Stimulated activated CD8-positive, alpha-beta memory T cell treated with anti-CD3 and anti-CD28 coated beads, Interleukin-15, amount 100 ng/mL, for 24 hours (primary cell): ENCODE measurements at places on chromosomes 2 and 18.

- no peak for DNase-seq
Observed at GRCh38 chr2:136115183-136115761, 2.7 kb downstream of the CXCR4 start.

DNA sequence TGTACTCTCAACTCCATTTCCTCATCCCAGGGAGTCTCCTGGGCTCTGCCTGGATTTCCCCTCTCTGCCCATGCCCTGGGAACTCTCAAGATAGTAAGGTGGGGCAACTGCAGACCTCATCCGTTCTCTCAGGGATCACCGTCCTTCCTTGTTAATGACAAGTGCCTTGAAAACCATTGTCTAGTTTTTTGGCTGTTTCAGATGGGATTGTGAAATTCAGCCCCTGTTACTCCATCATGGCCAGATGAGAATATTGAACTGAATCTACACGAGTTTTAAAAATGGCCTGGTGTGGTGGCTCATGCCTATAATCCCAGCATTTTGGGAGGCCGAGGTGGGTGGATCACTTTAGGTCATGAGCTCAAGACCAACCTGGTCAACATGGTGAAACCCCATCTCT lies 665 bp upstream of the HRH4 start:
- no peak for DNase-seq

DNA sequence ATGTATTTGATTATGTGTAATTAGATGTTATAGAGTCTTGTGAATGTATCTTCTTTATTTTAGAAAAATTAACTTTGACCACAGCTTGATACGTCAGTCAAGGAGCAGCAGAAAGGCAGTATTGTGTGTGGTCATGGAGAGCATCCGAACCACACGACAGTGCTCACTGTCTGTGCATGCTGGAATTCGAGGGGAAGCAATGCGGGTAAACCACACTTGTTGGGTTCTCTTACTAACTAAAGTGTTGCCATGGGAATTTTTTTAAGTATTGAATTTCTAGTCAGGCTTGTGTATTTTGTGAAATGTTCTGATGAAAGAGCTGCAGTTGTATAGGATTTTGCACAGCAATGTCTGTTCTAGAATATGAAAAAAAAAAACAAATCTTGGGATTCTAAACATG lies 4.8 kb downstream of the PJVK start:
- DNase-seq, result no peak

DNA sequence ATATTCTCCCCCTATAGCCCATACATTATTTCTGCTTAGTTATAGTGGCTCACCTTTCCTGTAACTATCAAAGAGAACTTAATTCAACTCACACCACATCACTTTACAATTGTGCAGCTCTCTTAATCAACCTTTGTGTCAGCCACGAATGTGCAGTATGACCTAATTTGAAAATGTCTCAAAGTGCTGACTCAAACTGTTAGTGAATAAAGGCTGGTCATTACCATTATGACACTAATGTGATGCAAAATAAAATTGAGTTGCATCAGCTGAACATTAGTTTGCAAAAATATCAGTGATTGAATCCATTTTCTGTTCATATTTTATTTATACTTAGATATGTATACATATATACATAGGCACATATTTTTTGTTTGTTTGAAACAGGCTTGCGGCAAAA lies 251.8 kb downstream of the MEIS1 start:
- DNase-seq, result no peak

- DNase-seq, result no peak
Observed at GRCh38 chr2:36740061-36740460, 43.6 kb downstream of the VIT start.

GRCh38 chr2:231037731-231038482 lies 584 bp downstream of the C2orf72 start:
- DNase-seq, result no peak

DNA sequence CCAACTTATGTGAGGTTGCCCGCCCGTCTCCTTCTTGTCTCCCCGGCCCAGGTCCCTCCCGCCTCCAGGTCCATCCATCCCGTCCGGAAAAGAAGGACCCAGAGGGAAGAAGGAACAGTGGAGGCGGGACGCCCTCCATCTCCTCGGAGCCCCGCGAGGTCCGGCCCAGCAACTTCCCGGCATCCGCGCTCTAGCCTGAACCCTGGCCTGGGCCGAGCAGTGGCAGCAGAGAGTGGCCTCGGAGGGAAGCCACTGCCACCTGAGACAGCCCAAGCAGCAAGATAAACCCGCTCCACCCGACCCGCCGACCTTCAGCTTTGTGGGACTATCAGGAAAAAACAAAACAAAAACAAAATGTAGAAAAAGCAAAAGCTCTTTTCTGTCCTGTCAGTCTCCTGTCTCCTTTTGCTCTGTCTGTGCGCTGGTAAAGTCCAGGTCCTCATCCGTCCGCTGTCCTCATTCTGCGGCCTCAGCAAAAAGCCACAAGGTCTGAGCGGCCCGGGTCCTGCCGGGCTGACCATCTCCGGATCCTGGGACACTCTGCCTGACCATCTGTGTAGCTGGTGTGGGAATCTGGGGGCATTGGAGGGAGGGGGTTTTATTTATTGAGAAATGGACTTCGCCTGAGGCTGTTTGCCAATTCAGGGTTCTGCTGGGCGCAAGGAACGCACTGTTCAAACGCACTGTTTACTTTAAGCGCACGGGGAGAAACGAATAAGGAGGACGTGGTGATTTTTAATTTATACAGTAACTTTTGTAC lies 3.1 kb downstream of the DLX1 start:
- no peak for DNase-seq

DNA sequence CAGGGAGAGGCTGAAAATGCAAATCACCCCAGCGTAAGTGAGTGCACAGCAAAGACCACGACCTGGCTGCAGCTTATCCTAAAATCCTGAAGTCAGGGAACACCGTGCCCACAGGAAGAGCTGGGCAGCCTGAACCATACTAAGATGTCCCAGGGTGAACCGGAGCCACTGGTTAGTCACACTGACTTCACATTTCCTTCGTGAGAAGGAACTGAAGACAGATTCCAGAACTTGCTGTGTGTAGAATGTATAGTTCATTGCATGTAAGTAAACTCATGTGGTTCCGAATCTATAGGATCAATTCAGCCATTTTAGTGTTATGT lies 84.6 kb upstream of the NDUFV2 start:
- DNase-seq, result no peak

DNA sequence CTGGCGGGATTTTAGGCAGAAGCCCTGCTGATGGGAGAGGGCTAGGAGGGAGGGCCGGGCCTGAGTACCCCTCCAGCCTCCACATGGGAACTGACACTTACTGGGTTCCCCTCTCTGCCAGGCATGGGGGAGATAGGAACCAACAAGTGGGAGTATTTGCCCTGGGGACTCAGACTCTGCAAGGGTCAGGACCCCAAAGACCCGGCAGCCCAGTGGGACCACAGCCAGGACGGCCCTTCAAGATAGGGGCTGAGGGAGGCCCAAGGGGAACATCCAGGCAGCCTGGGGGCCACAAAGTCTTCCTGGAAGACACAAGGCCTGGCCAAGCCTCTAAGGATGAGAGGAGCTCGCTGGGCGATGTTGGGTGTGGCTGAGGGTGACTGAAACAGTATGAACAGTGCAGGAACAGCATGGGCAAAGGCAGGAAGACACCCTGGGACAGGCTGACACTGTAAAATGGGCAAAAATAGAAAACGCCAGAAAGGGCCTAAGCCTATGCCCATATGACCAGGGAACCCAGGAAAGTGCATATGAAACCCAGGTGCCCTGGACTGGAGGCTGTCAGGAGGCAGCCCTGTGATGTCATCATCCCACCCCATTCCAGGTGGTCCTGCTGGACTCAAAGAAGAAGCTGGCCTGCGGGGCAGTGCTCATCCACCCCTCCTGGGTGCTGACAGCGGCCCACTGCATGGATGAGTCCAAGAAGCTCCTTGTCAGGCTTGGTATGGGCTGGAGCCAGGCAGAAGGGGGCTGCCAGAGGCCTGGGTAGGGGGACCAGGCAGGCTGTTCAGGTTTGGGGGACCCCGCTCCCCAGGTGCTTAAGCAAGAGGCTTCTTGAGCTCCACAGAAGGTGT lies 8.5 kb downstream of the PROC start:
- DNase-seq, result no peak

DNA sequence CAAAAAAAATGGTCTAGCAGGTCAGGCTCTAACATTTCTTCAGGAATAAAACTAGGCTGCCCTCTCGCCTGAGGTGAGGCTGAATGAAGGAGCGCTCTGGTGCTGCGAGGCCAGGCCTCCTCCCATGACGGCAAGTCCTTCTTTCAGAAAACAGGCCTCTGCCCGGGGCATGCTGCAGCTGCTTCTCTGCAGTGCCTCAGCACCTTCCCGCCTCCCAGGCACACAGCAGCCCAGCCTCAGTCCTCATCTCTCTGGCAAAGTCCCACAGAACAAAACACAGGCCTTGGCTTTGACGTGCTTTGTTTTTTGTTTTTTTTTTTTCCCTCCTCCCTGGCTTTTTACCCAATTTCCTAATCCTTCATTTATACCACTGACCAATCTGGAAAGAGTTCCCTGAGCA lies 74.8 kb downstream of the BCL11A start:
- DNase-seq, result no peak

DNA sequence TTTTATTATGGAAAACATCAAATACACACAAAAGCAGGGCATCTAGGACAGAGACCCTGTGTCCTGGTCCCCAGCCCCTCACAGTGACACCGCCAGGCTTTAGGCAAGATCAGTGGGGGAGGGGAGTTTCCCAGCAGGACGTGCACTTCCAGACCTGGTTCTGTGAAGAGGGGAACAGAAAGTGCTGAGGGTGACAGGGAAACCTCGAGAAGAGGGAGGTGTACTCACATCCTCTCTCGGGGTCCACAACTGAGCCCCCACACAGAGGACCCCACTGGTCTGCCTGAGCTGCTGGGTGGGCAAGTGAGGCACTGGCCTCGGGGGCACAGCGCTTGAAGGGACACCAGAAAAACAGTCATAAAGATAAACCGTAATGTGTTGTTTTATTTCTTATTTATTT lies 4.4 kb upstream of the GPR35 start:
- no peak for DNase-seq

- no peak for DNase-seq
Observed at GRCh38 chr2:147110962-147111361, 733.9 kb upstream of the ACVR2A start.

DNA sequence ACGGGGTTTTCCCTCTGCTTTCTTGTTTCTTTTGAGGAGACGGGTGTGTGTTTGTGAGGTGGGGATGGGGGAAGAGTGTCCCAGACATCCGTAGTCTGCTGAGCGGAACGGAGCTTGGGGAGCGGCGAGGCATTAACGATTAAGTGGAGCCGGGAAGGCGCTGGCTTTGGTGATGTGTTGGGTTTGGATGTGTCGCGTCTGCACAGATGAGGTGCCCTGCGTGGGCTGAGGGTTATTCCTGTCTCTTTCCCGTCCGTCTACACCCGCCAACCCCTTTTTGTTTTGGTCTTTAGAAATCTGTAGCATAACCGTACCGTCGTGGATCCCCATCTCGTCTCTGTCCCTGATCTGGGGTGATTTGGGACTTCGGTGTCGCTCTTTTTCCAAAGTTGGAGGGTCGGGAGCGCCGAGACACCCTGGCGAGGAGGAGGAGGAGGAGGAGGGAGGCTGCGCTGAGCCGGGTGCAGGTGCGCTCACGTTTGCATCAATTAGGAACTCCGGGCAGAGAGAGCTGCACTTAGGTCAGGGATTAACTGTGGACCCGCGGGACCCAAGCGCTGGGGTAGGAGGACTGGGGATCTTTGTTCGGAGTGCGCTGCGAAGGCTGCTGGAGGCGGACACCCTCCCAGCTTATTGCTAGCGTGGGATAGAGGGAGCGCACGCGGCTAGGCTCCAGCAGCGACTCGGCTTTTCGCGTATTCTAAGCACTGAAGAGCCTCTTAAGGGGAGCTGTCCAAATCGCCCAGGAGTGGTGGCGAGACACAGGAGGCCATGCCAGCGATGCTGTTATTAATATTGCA lies 720.3 kb downstream of the DPP10 start:
- DNase-seq, result no peak

- no peak for DNase-seq
Observed at GRCh38 chr18:54647176-54647575, 56.1 kb downstream of the DYNAP start.

DNA sequence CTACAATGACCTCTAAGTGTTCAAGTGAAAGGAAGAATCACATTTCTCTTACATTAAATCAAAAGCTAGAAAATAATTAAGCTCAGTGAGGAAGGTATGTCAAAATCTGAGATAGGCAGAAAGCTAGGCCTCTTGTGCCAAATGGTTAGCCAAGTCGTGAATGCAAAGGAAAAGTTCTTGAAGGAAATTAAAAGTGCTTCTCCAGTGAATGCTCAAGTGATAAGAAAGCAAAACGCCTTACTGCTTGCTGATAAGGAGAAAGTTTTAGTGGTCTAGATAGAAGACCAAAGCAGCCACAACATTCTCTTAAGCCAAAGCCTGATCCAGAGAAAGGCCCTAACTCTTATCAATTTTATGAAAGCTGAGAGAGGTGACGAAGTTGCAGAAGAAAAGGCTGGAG lies 932.3 kb upstream of the ACVR2A start:
- DNase-seq, result no peak

- DNase-seq, result no peak
Observed at GRCh38 chr2:204655101-204655500, 109.8 kb downstream of the PARD3B start.

- DNase-seq, result no peak
Observed at GRCh38 chr2:120596191-120596811, 139.4 kb upstream of the GLI2 start.

DNA sequence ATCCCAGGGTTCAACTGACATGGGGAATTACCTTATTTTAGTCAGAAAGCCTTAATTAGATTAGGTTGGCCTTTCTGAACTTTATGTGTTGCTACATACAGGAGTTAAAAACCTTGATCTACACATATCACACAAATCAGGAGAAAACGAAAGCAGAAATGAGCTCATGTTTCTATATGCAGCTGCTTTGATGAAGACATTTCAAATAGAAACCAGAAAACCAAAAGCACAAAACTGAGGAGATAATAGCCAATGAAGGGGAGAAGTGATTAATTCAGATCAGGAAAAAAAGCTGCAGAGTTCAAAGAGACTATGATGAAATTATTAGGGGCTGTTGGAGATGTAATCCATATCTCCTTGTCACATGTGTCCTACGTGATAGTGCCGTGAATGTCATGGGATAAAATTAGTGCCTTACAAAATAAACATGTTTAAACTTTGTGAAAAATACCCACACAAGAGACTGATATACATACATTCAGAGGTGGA lies 255.0 kb downstream of the CAMKMT start:
- DNase-seq, result no peak

DNA sequence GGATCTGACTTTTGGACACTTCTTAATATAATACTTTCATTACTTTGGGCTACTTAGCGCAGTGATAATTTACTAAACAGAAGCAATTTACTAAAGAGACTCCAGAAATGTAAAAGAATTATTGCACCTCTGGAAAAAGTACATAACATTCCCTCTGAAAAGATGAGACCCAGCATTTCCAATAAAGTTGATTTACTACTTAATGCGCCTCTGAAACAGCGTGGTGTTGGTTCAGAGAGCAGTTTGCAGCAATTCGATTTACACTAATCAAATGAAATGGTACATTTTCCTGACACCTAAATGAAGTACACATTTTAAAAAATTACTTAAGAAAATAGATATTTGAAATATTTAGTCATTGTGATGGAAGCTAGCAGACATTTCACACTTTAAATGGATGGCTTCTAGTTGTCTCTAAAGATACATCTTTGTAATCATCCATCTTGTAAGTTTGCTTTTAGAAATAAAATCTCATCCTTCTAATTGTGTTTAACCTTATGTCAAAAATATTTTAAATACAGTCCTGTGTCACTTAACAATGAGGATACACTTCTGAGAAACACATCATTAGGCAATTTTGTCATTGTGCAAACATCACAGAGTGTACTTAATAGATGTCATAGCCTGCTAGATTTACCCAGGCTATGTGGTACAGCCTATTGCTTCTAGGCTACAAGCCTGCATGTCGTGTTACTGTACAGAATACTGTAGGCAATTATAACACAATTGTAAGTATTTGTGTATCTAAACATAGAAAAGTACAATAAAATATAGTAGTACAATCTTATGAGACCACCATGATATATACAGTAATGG lies 284.6 kb upstream of the UBE2E3 start:
- no peak for DNase-seq
